ENCODE measurements at places on chromosomes 1 and 21.

DNA sequence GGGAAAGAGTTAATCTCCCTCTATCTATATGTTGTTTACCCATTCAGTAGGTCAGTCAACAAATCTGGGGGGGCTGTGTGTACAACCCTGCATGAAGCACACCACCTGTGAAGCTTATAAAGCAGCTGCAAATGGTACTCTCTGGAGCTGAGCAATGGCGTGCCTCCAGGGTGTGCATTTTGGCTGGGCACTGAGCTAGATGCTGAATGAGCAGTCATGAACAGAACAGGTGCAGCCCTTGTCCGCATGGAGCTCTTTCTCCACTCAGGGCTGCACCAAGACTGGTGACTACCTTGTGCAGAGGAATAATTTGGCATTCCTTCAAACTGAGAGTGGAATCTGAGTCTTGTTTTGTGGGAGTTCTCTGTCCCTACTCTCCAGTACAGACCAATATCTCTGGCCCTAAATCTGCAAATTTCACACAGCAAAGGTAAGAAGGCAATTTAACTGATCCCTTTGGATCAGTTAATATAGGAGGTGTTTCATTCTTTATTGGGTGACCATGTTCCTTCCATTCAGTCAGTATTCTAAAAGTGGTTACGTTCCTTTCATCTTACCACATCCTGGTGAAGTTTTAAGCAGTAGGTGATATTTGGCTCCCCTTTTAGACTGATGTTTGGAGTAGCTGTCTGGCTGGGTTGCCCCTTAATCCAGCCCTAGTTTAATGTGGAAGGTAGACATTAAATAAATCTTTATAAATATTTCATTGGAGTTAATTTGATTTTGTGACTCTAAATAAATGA, 76.0 kb downstream of the GPR88 start:
- no peak for DNase-seq

GRCh38 chr1:108719656-108720435, 7.1 kb downstream of the FNDC7 start:
- no peak for DNase-seq

- DNase-seq, result no peak
Observed at GRCh38 chr1:94783342-94784189, 36.6 kb upstream of the SLC44A3 start.

GRCh38 chr1:229410692-229411433, 23.0 kb downstream of the ACTA1 start:
- no peak for DNase-seq

DNA sequence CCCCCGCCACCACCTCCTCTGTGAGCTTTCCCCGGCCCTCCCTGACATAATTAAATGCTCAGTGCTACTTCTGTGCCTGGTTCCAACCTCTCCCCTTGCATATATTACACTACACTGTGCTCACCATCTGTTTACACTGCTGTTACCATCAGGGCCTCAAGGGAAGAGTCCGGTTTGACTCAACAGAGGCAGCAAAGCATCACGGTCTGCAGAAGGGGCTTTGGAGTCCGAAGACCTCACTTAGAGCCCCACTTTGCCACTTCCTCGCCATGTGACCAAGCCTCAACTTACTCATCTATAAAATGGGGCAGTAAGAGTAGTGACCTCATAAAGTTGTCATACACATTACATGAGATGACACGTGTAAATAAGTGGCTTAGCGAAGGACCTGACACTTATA, 27.4 kb downstream of the KCNN3 start:
- DNase-seq, result no peak

DNA sequence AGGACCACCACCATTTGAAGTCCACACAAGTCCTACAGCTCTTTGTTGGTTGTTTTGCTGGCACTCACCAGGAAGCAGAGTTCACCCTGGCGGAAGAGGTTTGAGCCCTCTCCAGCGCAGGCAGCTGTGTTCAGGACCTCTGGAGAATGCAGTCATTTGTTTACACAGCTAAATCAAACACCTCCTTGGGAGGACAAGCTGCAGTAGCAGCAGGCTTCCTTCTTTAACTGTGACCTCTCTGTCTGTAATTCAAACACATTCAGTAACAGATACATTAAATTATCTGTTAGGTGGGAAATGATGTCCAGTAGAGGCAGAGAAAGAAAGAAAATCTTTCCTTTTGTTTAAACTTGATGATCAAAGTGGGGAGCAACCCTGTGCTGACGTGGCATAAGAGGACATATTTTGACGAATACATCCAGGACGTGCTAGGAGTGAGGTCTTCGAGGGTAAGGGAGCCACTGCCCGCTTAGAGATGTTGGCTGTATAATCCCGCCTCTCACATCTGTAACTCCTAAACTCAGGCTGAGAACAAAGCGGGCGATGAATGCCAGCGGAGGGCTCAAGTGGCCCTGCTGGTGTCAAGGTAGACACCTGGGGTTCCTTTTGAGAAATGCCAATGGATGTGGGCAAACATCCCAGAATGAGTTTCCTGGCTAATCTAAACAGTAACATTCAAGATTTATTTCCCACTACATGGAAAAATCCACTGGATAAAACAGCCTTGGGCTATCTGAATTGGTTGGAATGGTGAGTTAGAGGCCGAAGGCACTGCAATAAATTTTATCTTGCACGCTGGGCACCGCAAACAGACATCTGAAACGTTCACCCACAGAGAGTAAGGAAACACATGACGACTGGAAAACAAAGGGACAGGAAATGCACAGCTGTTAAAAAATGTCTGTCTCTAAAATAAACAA, 51.7 kb downstream of the ABCA4 start:
- DNase-seq, result no peak

GRCh38 chr1:111769517-111770146, 13.9 kb downstream of the DDX20 start:
- DNase-seq, result no peak

DNA sequence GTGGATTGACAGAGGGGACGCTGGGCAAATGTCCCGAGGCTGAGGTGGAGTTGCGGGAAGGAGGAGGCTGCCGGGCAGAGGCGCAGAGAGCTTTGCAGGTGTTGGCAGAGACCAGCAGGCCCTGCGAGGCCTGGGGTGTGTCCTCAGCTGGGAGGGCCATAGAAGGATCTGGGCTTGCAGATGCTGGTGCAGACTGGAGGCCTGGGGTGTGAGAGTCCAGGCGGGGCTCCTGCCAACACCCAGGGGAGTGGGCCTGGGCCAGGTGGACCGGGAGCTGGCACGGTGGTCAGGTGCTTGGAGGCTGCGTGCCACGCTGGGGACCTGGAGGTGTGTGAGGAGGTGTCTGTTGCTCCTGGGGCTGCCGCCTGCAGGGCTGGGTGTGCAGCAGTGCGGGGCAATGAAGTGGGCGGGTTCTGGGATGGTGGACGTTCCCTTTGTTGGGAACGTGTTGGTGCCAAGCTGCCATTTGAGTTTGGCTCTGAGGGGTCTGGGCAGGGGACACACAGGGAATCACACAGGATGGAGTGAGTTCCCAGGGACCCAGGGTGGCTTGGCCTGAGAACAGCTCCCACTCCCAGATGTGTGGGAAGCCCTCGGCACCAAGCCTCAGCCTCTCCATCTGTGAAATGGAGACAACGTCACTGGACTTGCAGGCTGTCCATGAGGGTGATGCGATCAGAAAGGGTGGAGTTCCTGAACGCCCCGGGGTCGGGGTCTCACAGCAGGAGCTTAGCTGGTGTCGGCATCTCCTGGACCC, 39.9 kb upstream of the POFUT2 start:
- no peak for DNase-seq

DNA sequence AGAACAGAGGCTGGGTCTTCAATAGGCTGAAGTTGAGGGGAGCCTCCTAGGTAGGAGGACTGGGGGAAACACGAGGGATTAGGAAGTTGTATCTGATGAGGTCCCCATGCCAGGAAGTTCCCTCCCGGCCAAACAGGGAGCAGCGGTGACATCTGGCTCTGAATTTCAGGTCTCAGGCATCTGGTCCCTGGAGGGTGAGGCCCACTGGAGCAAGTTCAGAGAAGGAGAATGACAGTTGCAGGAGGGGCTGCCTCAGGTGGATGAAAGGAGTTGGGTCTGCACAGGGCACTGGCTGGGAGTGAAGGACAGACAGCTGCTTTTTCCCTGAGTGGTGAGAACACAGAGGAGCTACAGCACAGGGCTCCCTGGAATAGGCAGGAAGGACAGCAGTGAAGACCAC, 9.1 kb downstream of the TMEM9 start:
- no peak for DNase-seq

- no peak for DNase-seq
Observed at GRCh38 chr1:40880813-40881549, 18.8 kb upstream of the CITED4 start.

DNA sequence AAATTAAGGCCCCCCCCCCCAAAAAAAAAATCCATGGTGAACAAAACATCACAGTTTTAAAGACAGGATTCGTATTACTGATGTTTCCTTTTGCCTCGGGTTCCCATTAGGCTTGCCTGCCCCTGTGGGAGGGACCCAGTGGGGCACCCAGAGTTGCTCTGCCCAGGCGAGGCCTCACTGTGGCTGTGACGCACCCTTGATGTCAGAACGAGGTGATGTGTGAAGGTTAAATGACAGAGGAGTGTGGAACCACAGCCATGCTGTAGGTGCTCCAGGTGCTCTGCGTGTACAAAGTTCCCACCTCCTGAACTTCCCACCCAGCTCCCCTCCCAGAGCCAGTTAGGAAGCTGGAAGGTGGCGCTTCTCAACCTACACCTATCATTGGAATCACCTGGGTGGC, 37.9 kb downstream of the GRHL3 start:
- no peak for DNase-seq

GRCh38 chr1:67882196-67882958, 49.1 kb upstream of the GNG12 start:
- no peak for DNase-seq

GRCh38 chr1:109725510-109725909, 13.5 kb downstream of the GSTM5 start:
- no peak for DNase-seq

DNA sequence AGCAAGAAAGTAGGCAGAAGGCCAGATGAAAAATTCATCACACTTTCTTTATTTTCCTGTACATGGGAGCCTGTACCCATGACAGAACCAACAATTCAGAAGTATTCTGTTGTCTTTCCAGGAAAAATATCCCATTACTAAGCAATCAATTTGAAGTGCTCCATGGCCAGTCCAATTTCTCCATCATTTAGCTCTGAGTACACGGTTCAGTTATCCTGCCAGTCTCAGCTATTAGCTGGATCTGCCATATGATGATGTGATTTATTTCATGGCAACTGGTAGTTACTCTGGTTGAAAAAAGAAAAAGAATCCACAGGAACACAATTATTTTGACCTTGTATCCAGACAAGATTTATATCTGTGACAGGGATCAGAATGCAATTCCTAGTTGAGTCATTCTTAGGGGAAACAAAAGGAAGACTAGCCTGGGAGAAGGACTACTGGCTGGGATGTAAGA, 70.6 kb upstream of the GORAB start:
- no peak for DNase-seq

GRCh38 chr1:87757676-87758075, 429.0 kb downstream of the LMO4 start:
- no peak for DNase-seq
